ENCODE measurements at places on chromosomes 6 and 20. TPM values are rescaled to one million over a fixed set of nuclear protein-coding genes. Genes with fewer than 3 reads are reported as not detected.

Gene CCDC28A
- total RNA-seq, result 3.9 TPM

DNA sequence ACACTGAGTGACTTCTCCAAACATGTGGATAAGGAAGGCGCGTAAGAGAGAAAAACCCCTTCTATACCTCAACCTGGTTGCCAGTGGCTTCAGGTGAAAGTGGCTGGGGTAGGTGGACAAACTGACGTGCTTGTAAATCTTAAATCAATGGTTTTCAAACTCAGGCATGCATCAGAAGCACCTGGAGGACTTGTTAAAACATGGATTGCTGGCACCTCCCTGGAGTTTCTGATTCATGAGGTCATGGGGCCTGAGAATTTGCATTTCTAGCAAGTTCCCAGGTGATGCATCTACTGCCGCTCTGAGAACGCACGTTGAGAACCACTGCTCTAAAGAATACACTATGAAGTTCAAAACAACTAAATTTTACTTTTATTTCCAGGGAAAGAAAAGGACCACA, 31.9 kb upstream of the TAB2 start:
- H3K36me3 ChIP-seq, result no peaks in the 10 kb centered on the region
- no peaks in the 10 kb centered on the region for H3K4me1 ChIP-seq
- H3K27me3 ChIP-seq, result no peaks in the 10 kb centered on the region
- H3K27ac ChIP-seq, result no peak overlapping the region
- DNase-seq, result no peak

Gene CDH4
- not detected for total RNA-seq

DNA sequence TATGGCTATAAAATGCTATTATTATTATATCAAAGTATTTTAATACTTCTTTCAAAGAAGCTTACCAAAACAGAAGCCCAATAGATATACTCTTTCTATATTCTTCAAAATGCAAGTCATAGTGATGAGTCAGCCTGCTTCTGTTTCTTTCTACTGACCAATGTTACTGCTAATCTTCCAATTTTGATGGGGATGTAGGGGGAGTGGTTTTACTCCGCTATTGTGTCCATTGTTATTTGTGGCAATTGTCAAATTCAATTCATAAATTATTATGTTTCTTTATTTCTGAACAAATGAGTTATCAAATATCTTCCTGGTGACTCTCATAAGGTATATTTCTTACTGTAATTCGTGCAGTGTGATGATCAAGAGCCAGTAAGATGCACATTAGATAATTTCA, 221.5 kb upstream of the DEFB112 start:
- DNase-seq, result no peak
- no peaks in the 10 kb centered on the region for H3K4me1 ChIP-seq
- H3K36me3 ChIP-seq, result no peaks in the 10 kb centered on the region
- H3K27ac ChIP-seq, result no peak overlapping the region

DNA sequence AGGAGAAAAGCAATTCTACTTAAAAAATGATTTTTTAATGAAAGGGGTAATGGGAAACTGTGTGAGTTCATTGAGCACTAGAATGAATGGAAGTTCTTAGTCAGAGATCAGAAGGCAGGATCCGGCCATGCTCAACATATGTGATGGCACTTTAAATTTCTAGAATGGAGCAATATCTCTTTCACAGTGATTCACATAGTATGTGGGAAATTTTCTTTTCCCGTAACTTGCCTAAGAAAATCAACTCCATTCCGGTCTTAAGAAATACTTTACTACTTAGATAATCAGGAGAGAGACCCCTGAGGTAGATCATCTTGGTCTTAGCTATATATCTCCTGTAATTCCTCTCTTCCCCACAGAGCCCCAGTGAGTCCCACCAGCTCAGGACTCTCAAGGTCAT, 131.8 kb downstream of the SCML4 start:
- H3K4me1 ChIP-seq, result no peaks in the 10 kb centered on the region
- H3K36me3 ChIP-seq, result no peaks in the 10 kb centered on the region
- no peak overlapping the region for H3K4me3 ChIP-seq
- H3K27me3 ChIP-seq, result no peaks in the 10 kb centered on the region
- no peak overlapping the region for H3K27ac ChIP-seq

DNA sequence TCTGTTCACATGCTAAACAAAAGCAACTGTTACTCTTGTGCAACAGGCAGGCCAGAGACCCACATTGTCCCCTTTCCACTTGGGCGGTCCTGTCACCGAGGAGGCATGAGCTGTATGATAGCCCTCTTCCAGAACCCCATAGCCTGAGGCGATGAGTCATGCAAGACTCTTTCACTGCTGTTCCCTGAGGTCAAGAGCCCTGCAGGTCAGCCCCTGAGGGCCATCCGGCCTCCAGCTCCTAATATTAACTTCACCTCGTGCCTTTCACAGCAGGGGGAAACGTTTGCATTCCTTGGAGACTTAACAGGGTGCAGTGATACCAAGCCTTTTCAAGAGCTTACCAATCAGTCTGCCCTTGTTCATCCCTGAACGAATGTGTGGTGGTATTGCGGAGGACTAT, 253.3 kb upstream of the ECI2 start:
- no peaks in the 10 kb centered on the region for H3K27me3 ChIP-seq
- no peaks in the 10 kb centered on the region for H3K36me3 ChIP-seq
- H3K27ac ChIP-seq, result no peak overlapping the region
- no peak overlapping the region for H3K4me3 ChIP-seq
- no peak for DNase-seq

GRCh38 chr20:48008850-48009515, 223.7 kb upstream of the SULF2 start:
- H3K27me3 ChIP-seq, result no peaks in the 10 kb centered on the region
- no peak overlapping the region for H3K4me3 ChIP-seq
- H3K36me3 ChIP-seq, result no peaks in the 10 kb centered on the region
- no peak overlapping the region for H3K27ac ChIP-seq

DNA sequence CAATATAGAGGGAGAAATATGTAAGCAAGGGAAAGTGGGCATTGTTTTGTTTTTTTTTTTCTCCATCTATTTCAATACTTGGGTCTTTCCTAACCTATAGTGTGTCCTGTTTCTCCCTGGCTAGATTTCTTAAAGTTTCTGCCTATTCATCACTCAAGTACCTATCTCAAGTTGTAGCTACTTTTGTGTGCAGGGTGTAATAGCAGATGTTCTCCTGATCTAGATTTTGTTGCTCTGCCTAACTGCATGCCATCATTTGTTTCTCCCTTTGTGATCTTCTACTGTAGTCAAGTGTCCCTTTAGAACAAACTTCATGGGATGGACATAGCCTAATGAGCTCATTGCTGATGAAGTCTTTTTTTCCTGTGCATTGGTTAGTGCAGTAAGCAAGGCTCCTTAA, 45.8 kb downstream of the TOP1 start:
- H3K4me3 ChIP-seq, result no peak overlapping the region
- H3K4me1 ChIP-seq, result peaks cover 74% of the 10 kb centered on the region
- no peak overlapping the region for H3K27ac ChIP-seq

- H3K27me3 ChIP-seq, result no peaks in the 10 kb centered on the region
- no peak overlapping the region for H3K4me3 ChIP-seq
- H3K27ac ChIP-seq, result no peak overlapping the region
- no peaks in the 10 kb centered on the region for H3K36me3 ChIP-seq
Observed at GRCh38 chr6:104575536-104575935, 284.2 kb downstream of the HACE1 start.

DNA sequence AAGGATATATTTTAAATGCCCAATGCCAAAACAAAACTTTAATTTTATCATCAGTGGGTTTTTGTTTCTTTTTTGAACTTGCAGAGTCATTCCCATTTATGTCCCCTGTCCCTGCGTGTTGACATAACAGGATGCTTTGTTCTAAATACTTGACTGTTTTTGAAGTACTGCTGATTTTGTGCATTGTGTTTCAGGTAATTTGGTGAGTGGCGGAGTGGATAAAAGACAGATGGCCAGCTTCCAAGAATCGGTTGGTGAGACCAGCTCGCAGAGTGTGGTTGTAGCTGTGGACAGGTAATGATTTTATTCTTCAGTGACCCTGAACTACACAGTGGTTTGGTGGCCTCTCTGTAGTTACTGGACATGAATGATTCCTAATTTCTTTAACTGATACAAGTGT, 50.5 kb upstream of the CSE1L start:
- peaks cover 34% of the 10 kb centered on the region for H3K4me1 ChIP-seq
- peaks cover 100% of the 10 kb centered on the region for H3K36me3 ChIP-seq
- H3K4me3 ChIP-seq, result no peak overlapping the region

GRCh38 chr20:21377701-21378100, 19.6 kb downstream of the NKX2-4 start:
- H3K4me1 ChIP-seq, result no peaks in the 10 kb centered on the region
- H3K4me3 ChIP-seq, result no peak overlapping the region
- H3K27me3 ChIP-seq, result no peaks in the 10 kb centered on the region
- DNase-seq, result no peak

GRCh38 chr6:28968476-28968875, 36.6 kb downstream of the ZNF311 start:
- no peaks in the 10 kb centered on the region for H3K4me1 ChIP-seq
- H3K36me3 ChIP-seq, result no peaks in the 10 kb centered on the region
- DNase-seq, result no peak

GRCh38 chr20:46398963-46399362, 7.5 kb downstream of the ELMO2 start:
- no peak for DNase-seq
- peak overlapping the region; percentile 96 for H3K27ac ChIP-seq
- H3K27me3 ChIP-seq, result no peaks in the 10 kb centered on the region

DNA sequence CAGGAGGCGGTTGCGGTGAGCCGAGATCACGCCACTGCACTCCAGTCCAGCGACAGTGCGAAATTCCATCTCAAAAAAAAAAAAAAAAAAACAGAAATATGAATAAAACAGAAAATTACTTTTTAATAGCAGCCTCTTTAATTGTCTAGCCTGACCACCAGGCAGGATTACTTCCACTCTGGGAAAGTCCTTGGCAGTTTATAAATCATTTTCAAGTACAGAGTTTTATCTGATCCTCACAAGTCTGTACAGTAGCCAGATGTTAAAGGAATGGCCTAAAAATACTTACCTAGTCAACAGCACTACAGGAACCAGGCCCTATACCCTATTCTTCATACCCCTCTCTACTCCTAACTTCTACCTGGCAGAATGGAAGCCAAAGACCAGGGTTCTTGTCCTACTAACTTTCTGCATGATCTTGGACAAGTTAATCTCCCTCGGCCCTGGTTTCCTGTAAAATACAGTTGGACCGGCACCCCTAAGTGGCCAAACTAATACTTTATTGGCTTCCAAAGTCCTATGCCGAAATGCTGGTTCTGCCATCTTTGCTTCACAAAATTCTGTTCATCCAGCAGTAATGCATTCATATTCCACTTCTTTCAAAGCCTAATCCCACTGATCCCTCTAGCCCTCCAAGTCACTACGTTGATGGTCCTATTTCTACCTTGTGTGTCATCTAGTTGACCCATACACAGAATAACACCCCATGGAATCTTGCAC, 1.9 kb downstream of the EIF2S2 start:
- peak overlapping the region; percentile 96 for H3K27ac ChIP-seq
- H3K4me3 ChIP-seq, result peak overlapping the region; percentile 98
- peaks cover 1% of the 10 kb centered on the region for H3K36me3 ChIP-seq

Gene IL20RA
- total RNA-seq, result 11.1 TPM

- no peaks in the 10 kb centered on the region for H3K27me3 ChIP-seq
- H3K27ac ChIP-seq, result no peak overlapping the region
- no peaks in the 10 kb centered on the region for H3K4me1 ChIP-seq
- peaks cover 11% of the 10 kb centered on the region for H3K36me3 ChIP-seq
- H3K4me3 ChIP-seq, result no peak overlapping the region
- no peak for DNase-seq
Observed at GRCh38 chr20:1171461-1172093, 13.2 kb downstream of the TMEM74B start.

DNA sequence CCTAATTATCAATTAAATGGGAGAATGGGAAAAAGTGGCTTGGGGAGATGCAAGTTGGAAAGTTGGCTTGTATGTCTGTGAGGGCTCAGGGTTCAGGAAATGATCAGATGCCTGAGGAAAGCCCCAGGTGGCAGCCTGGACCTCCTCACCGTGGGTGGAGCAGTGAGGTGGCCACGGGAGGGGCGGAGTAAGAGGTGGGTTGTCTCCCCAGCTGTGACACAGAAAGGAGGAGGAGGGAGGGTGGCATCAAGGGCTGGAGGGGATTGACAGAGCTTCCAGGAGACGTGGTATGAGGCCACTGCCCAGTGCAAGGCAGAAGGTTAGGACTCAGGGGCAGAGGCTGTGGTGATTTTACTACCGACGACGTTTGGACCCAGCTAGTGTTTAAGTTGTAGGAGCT, 672.2 kb downstream of the PRKN start:
- no peaks in the 10 kb centered on the region for H3K27me3 ChIP-seq
- H3K4me1 ChIP-seq, result no peaks in the 10 kb centered on the region
- DNase-seq, result no peak
- H3K27ac ChIP-seq, result no peak overlapping the region
- no peaks in the 10 kb centered on the region for H3K36me3 ChIP-seq
- no peak overlapping the region for H3K4me3 ChIP-seq

Gene TNFRSF6B
- total RNA-seq, result 10.5 TPM

GRCh38 chr20:52972965-52973819, 1.0 kb downstream of the TSHZ2 start:
- no peaks in the 10 kb centered on the region for H3K27me3 ChIP-seq
- peak overlapping the region; percentile 80 for H3K4me3 ChIP-seq
- peaks cover 35% of the 10 kb centered on the region for H3K4me1 ChIP-seq

- H3K27me3 ChIP-seq, result no peaks in the 10 kb centered on the region
- no peaks in the 10 kb centered on the region for H3K36me3 ChIP-seq
- DNase-seq, result no peak
- no peak overlapping the region for H3K4me3 ChIP-seq
- H3K27ac ChIP-seq, result no peak overlapping the region
- no peaks in the 10 kb centered on the region for H3K4me1 ChIP-seq
Observed at GRCh38 chr6:164168595-164168994, 754.1 kb downstream of the QKI start.

DNA sequence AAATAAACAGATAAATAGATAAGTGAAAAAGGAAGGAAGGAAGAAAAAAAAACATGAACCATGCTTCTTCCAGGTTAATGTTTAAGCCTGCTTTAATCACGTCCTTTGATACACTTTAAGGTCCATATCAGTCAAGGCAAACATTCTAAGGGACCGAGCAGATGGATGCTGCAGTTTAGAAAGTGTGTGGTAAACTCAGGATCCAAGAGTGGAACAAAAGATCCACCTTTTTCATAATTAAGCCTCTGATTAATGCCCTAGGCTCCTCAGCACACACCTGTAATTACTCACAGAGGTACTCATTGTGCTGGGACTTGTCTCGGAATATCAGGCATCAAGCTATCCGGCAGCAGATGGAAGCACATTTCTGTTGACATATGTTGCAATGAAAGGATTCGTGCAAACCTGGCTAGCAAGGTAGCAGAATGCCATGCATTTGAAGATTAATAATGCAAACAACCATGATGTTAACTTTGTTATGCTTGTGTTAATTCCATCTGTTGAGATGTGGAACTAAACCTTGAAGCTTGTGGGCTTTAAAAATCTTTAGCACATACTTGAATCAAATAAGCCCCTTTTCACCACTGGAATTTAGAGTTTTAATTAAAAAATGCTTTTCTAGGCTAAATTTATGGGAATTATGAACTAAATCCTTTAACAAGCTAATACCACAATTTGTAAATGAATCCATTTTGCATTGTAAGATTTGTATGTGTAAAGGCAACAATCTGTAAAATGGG, 163.7 kb downstream of the RALGAPA2 start:
- DNase-seq, result no peak
- H3K4me3 ChIP-seq, result no peak overlapping the region
- no peaks in the 10 kb centered on the region for H3K27me3 ChIP-seq
- H3K27ac ChIP-seq, result peak overlapping the region; percentile 71

Gene LRRN4
- total RNA-seq, result not detected

- no peaks in the 10 kb centered on the region for H3K36me3 ChIP-seq
- no peak for DNase-seq
- no peaks in the 10 kb centered on the region for H3K27me3 ChIP-seq
- H3K4me3 ChIP-seq, result no peak overlapping the region
- H3K27ac ChIP-seq, result peak overlapping the region; percentile 61
Observed at GRCh38 chr6:137013031-137013430, 31.7 kb downstream of the IL20RA start.

Gene ARMC2
- total RNA-seq, result 1.7 TPM
